Body of pancreas (tissue), 4 donors: ENCODE measurements at places on chromosomes 12 and 14. TPM values are rescaled to one million over a fixed set of nuclear protein-coding genes. Genes with fewer than 3 reads are reported as not detected.

The ACOT4 gene
- 3.1 TPM for total RNA-seq

The SLC25A47 gene
- not detected for total RNA-seq

The FAM90A1 gene
- total RNA-seq, result not detected

The DYNC1H1 gene
- total RNA-seq, result 219 TPM

The CNTN1 gene
- total RNA-seq, result 3.1 TPM

The B3GNT4 gene
- not detected for total RNA-seq

The DEPDC4 gene
- total RNA-seq, result 2.1 TPM

The ERBB3 gene
- total RNA-seq, result 74.8 TPM

The RND1 gene
- total RNA-seq, result not detected

The SP1 gene
- total RNA-seq, result 24.6 TPM

The FAIM2 gene
- total RNA-seq, result 4.9 TPM

The RAB35 gene
- 7.0 TPM for total RNA-seq

The AKAP3 gene
- total RNA-seq, result 3.4 TPM

The KIF5A gene
- total RNA-seq, result 1.3 TPM

The NEMF gene
- 106 TPM for total RNA-seq

The SLC4A8 gene
- 1.6 TPM for total RNA-seq
